ENCODE measurements at places on chromosomes 6 and 20. TPM values are rescaled to one million over a fixed set of nuclear protein-coding genes. Genes with fewer than 3 reads are reported as not detected.

DNA sequence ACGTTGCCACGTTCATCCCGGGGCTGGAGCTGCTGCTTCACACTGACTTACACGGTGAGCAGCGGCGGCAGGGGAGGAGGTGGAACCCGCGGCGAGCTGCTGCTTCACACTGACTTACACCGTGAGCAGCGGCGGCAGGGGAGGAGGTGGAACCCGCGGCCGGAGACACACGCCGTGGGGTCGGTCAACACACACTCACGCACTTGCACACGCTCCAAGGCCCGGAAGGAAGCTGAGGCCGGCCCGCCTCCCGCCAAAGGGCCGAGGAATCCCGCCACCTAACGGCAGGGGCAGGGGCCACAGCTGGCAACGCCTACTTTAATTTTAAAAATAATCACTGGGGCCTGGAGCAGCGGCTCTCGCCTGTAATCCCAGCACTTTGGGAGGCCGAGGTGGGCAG lies 94.4 kb upstream of the FOXC1 start:
- no peaks in the 10 kb centered on the region for H3K4me1 ChIP-seq
- H3K4me3 ChIP-seq, result no peak overlapping the region
- no peaks in the 10 kb centered on the region for H3K36me3 ChIP-seq
- no peak overlapping the region for H3K27ac ChIP-seq

DNA sequence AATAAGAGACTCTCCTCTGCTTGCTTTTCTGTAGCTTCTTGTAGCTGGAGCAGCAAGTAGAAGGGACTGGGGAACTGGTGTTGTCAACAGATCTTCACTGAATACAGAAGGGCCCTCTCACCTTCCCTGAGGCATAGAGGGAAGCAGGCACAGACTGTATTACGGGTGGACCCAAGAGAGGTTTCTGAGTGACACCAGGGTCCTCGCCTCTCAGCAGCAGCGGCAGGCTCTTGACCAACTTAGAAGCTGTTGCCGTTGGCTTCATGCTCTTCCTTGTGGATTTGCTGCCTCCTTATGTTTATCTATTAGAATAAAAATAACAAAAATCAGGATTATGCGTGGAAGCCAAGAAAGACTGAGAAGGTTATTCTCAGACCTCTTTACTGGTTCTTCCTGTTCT lies 31.7 kb downstream of the GFRA4 start:
- H3K36me3 ChIP-seq, result no peaks in the 10 kb centered on the region
- H3K4me1 ChIP-seq, result no peaks in the 10 kb centered on the region
- DNase-seq, result no peak
- H3K27ac ChIP-seq, result no peak overlapping the region

DNA sequence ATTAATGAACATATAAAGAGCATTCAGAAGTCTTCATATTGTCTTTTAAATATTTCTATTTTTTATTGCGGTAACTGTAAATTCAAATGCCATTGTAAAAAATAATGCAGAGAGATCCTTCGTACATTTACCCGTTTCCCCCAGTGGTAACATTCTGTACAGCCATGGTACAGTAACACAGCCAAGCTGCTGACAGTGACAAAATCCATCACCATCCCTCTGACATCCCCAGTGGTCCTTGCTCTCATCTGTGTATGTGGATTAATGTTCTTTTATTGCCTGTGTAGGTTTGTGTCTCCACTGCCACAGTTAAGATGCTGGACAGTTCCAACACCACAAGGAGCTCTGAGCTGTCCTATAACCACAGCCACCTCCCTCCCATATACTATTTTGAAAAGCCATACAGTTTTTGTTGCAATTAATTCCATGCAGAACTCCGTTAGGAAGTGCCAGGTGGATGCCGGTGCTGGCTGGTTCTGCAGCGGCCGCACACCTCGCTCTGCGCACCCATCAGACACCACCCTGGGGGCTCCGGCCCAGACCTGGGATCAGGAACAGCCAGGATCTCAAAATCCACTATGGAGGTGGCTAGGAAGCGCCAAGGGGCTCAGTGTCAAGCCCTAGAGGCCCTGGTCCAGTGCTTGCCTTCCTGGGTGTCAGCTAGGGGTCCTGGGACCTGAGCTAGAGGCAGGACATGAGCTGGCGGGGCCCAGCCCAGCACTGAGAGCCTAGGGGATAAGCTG lies 93.1 kb upstream of the PMEPA1 start:
- no peak overlapping the region for H3K27ac ChIP-seq
- H3K27me3 ChIP-seq, result no peaks in the 10 kb centered on the region
- DNase-seq, result no peak
- H3K4me1 ChIP-seq, result peaks cover 3% of the 10 kb centered on the region
- H3K36me3 ChIP-seq, result no peaks in the 10 kb centered on the region

GRCh38 chr6:43891072-43891870 lies 121.3 kb downstream of the VEGFA start:
- H3K4me1 ChIP-seq, result no peaks in the 10 kb centered on the region
- no peak overlapping the region for H3K27ac ChIP-seq
- H3K4me3 ChIP-seq, result no peak overlapping the region
- no peaks in the 10 kb centered on the region for H3K27me3 ChIP-seq
- DNase-seq, result no peak

DNA sequence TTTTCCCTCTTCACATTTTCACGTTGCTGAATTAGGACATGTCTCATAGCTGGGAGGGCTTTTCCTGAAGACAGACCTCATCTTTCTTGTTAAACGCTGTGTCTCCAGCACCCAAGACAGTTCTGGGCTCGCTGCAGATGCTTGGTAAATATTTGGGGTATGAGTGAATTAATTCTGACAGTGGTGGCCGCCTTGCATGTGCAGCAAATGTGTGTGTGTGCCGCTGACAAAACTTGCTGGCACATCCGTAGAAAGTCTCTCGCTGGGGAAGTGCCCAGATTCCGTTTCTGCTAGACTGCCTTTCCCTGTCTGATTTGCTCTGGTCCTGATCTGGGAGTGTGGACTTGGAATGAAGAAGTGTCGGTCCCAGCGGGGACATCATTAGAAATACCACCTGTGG lies 48.2 kb upstream of the ZNFX1 start:
- H3K4me1 ChIP-seq, result no peaks in the 10 kb centered on the region
- H3K27me3 ChIP-seq, result no peaks in the 10 kb centered on the region
- no peak overlapping the region for H3K27ac ChIP-seq
- no peak overlapping the region for H3K4me3 ChIP-seq
- no peak for DNase-seq
- no peaks in the 10 kb centered on the region for H3K36me3 ChIP-seq

DNA sequence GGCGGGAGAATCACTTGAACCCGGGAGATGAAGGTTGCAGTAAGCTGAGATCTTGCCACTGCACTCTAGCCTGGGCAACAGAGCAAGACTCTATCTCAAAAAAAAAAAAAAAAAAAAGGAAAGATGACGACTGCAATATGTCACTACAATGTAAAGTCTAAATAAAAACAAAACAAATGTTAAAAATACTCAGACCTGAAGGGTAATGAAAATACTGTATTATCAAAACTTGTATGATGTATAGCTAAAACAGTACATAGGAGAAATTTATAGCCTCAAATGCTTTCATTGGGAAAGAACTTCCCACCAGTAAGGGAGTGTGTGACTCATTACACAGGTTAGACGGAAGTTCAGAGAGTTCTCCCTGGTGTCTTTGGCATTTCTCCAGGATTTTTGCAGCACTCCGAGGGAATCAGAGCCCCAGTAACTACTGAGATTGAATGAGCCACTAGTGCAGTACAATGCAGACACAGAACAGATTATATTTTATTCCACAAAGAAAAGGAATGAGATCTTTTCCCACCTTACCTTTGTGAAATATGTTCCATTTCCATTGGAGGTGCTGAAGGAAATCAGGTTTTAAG lies 12.5 kb upstream of the RALGAPB start:
- no peak for DNase-seq
- no peaks in the 10 kb centered on the region for H3K36me3 ChIP-seq
- no peak overlapping the region for H3K27ac ChIP-seq
- no peak overlapping the region for H3K4me3 ChIP-seq
- H3K27me3 ChIP-seq, result no peaks in the 10 kb centered on the region
- H3K4me1 ChIP-seq, result no peaks in the 10 kb centered on the region

DNA sequence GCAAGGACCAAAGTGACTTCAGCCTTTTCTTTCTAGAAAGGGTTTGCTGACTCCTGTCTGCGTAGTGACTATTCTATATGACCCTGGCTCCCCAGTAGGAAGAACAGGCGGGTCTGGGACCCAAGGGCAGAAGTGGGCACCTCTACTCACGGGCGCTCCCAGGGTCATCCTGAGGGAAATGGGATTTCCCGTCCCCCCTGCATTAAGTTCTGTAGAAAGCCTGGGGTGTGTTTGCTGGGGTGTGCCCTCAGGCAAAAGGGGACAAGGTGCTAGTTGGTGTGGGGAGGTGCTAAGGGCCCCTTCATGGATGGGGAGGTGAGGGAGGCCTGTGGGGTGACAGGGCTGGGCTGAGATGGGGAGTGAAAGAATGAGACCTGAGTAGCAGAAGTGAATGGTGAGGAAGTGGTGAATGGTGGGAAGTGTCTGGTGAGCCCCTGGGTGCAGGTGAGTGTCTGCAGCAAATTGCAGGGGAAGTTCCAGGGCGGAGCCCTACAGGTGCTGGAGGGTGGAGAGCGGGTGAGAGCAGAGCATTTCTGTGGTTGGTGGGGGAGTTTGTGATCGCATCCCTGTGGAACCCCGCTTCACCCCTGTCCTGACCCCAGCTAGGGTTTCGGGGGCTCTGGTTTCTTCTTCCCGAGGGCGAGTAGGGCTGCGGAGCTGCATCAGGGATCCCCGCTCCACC lies 21.1 kb downstream of the RAET1L start:
- H3K27me3 ChIP-seq, result no peaks in the 10 kb centered on the region
- H3K36me3 ChIP-seq, result no peaks in the 10 kb centered on the region
- no peak for DNase-seq
- H3K4me1 ChIP-seq, result peaks cover 22% of the 10 kb centered on the region

- H3K36me3 ChIP-seq, result no peaks in the 10 kb centered on the region
- H3K4me1 ChIP-seq, result peaks cover 6% of the 10 kb centered on the region
- H3K27me3 ChIP-seq, result no peaks in the 10 kb centered on the region
- no peak for DNase-seq
These were observed 233.5 kb upstream of the QKI start for GRCh38 chr6:163180874-163181541.

- no peaks in the 10 kb centered on the region for H3K27me3 ChIP-seq
- no peaks in the 10 kb centered on the region for H3K4me1 ChIP-seq
- DNase-seq, result no peak
- no peaks in the 10 kb centered on the region for H3K36me3 ChIP-seq
- no peak overlapping the region for H3K4me3 ChIP-seq
These were observed 138.1 kb upstream of the JARID2 start for GRCh38 chr6:15107644-15108382.

DNA sequence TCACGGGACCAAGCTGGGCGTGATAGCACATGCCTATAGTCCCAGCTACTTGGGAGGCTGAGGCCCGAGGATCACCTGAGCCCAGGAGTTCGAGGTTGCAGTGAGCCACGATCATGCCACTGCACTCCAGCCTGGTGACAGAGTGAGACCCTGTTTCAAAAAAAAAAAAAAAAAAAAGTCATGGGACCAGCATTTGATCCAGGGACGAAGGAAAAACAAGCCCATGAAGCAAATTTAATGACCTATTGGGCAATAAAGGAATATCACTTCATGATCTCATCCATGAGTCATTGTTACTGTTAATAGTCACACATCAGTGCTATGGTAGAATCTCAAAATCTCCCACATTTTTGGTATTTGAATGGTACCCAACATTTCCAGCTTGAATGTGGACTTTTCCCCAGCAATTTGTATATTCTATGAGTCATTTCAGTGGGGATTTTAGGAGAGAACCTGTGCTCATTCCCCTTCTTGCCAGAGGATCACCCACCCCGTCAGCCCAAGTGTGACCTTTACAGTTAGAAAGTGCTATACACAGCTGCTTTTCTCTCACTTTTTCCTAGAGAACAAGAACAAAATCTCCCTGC lies 8.5 kb upstream of the SOD2 start:
- H3K27me3 ChIP-seq, result no peaks in the 10 kb centered on the region
- H3K4me3 ChIP-seq, result no peak overlapping the region
- H3K27ac ChIP-seq, result peak overlapping the region; percentile 93
- no peaks in the 10 kb centered on the region for H3K36me3 ChIP-seq
- DNase-seq, result no peak

DNA sequence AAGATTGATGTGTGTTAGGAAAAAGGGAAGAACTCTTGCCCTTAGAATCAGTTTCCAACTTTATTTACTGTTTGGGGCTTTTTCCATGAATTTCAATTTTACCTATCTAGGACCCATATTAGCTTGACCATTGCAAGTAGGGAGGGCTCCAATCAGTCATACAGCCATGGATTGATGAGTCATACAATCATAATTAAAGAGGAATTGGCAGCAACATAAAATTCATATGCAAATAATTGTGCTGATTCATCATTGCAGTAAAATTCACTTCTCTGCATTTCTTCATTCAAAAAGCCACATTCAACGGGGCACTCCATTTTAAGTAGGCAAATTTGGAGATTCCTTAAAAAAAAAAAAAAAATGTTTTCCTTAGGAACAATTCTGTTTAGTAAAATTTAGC lies 1016.4 kb downstream of the KIF16B start:
- no peak overlapping the region for H3K4me3 ChIP-seq
- no peak for DNase-seq
- no peak overlapping the region for H3K27ac ChIP-seq
- no peaks in the 10 kb centered on the region for H3K27me3 ChIP-seq
- no peaks in the 10 kb centered on the region for H3K36me3 ChIP-seq

- H3K36me3 ChIP-seq, result no peaks in the 10 kb centered on the region
- DNase-seq, result no peak
- H3K27ac ChIP-seq, result no peak overlapping the region
- H3K4me1 ChIP-seq, result peaks cover 20% of the 10 kb centered on the region
- no peak overlapping the region for H3K4me3 ChIP-seq
- H3K27me3 ChIP-seq, result no peaks in the 10 kb centered on the region
These were observed 59.8 kb upstream of the SIRPA start for GRCh38 chr20:1835186-1836035.

DNA sequence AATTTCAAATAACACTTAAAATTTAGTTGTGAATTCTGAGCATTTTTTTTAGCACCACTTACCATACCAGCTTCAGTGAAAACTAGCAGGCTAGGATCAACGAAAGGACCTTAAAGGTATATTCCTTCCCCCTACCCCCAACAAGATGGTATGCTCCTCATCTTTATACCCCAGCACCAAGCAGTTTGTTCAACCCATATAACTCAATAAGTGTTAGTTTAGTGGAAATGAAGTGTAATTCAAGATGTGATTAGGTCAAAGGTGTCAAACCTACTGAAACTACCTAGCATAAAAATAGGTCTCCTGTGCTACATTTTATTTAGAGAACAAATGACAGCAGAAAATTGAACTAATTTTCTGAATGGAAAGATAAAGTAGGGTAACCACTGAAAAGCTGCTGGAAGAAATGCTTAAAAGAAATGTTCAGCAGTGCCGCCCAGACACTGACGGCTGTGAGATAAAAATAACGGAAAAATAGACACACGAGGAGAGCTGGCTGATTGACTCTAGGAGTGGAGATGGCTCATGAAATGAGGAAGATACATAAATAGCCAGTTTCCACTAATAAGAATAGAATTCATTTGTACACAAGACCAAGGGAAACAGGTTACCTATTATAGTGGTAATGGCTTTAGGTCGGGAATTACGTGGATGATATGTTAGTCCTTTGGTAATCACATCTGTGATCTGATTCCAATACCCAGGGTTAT lies 94.8 kb downstream of the IPCEF1 start:
- no peak for DNase-seq
- no peaks in the 10 kb centered on the region for H3K27me3 ChIP-seq
- no peak overlapping the region for H3K4me3 ChIP-seq
- no peaks in the 10 kb centered on the region for H3K4me1 ChIP-seq
- no peaks in the 10 kb centered on the region for H3K36me3 ChIP-seq

Gene SIM1
- total RNA-seq, result not detected

Gene IMPG1
- total RNA-seq, result not detected

Gene DDX43
- total RNA-seq, result 0.49 TPM

Gene MUCL3
- 0.49 TPM for total RNA-seq

Gene INSM1
- total RNA-seq, result not detected

Gene SRSF12
- total RNA-seq, result 0.25 TPM

Gene HNF4A
- not detected for total RNA-seq

Gene WFDC12
- 4.4 TPM for total RNA-seq

Data from vagina (tissue), 2 donors.